ENCODE measurements at places on chromosomes 3 and 15.

DNA sequence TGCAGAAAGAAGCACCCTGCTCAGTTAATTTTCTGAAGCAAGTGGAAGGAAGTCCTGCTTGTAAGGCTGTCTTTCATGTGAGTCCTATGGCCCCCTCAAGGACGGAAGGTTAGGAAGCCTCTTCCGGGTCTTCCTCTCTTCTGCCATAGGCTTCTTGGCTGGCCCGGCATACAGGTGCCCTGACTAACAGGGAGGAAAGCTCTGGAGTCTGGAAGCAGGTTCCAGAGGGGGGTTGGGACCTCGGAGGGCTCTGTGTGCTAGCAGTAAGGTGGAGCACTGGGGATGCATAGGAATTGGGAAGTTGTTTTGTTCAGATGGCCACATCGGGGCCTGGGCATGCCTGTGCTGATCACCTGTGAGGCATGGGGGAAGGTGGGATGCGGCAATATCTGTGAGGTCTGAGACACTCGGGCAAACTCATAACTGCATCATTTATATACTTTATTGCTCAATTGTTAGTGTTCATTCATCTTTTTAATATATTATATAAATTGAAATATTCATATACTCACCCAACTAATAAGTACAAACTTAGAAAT lies 49.6 kb downstream of the TRAK1 start:
- no peaks in the 10 kb centered on the region for H3K36me3 ChIP-seq
- no peak overlapping the region for H3K4me3 ChIP-seq
- H3K27ac ChIP-seq = no peak overlapping the region
- no peak for DNase-seq
- no peaks in the 10 kb centered on the region for H3K27me3 ChIP-seq
- H3K4me1 ChIP-seq = no peaks in the 10 kb centered on the region

DNA sequence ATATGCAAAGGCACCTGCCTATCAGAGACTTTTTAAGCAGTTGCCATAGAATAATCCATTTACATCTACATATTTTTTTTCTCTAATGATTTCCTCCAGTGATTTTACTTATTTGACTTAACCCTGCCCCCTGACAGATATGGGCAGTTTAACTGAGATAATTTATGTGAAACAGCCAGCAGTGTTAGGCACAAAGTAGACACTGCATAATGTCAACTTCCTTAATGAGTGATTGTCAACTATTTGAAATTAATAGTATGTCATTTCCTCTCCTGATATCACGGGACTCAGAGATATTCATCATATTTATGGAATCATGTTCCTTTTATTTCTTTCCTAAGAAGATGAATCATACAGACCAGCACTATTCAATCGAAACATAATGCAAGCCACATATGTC lies 179.9 kb upstream of the ATP10A start:
- H3K27me3 ChIP-seq = no peaks in the 10 kb centered on the region
- no peak overlapping the region for H3K27ac ChIP-seq
- no peaks in the 10 kb centered on the region for H3K36me3 ChIP-seq
- DNase-seq = no peak

- H3K4me3 ChIP-seq = no peak overlapping the region
- peaks cover 5% of the 10 kb centered on the region for H3K27me3 ChIP-seq
- H3K36me3 ChIP-seq = no peaks in the 10 kb centered on the region
- H3K4me1 ChIP-seq = peaks cover 8% of the 10 kb centered on the region
These were observed 2.2 kb upstream of the SLC12A8 start for GRCh38 chr3:125214738-125215137.

DNA sequence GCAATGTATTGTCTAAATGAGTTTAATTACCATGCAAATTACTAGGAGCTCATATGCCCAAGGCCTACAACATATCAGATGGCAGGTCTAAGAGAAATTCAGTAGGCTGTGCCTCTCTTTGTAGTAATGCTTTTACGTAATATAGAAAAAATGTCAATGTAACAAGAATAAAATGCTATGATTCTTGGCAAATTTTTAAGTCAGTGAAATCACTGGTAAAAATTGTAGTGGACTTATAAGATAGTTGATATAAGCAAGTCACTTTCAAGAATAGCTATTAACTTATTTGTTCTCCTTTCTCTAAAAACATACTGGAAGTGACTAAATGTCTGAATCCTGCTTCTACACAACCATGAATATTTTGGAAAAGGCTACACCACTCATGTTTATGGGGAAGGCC lies 707.8 kb downstream of the TUSC7 start:
- H3K4me3 ChIP-seq = no peak overlapping the region
- H3K27ac ChIP-seq = no peak overlapping the region
- no peaks in the 10 kb centered on the region for H3K36me3 ChIP-seq
- H3K27me3 ChIP-seq = no peaks in the 10 kb centered on the region

DNA sequence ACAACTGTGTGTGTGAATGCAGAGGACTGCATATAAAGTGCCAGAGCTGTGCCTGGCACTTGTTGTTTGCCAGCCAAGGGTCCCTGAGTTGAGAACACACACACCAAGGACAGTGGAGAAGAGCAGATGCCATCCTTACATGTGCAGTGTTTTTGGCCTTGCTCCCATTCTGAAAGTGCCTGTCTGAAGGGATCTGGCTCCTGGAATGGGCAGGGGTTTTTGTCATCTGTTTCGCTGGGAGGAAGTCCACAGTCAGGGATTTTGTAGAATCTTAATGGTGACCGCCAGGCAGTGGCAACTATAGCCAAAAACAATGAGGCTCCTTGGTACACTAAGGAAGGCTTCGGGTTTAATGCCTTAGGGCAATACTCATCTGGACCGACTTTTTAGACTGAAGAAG lies 63.7 kb downstream of the DUT start:
- no peaks in the 10 kb centered on the region for H3K27me3 ChIP-seq
- DNase-seq = no peak
- H3K27ac ChIP-seq = no peak overlapping the region
- no peaks in the 10 kb centered on the region for H3K36me3 ChIP-seq
- H3K4me1 ChIP-seq = no peaks in the 10 kb centered on the region
- H3K4me3 ChIP-seq = no peak overlapping the region

GRCh38 chr3:117079997-117080396 lies 370.4 kb downstream of the TUSC7 start:
- H3K4me1 ChIP-seq = peaks cover 11% of the 10 kb centered on the region
- no peak overlapping the region for H3K27ac ChIP-seq
- H3K36me3 ChIP-seq = no peaks in the 10 kb centered on the region
- H3K4me3 ChIP-seq = no peak overlapping the region

GRCh38 chr15:80266113-80266512 lies 14.1 kb upstream of the CTXND1 start:
- no peak overlapping the region for H3K27ac ChIP-seq
- H3K4me1 ChIP-seq = no peaks in the 10 kb centered on the region

DNA sequence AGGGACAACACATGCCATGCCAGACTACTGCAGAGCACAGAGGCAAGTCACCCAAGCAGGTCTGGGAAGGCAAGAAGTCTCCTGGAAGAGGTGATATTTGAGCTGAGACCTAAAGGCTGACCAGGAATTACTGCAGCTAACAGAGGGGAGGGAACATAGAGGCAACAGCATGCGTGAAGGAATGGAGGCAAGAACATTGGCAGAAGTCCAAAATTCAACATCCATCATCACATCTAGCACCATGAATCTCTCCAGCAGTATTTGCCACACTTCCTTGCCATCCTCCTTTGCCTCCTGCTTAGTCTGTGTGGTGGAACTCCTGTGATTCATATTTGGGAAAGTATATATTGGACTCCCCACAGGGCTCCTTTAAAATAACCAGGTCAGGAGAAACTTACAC lies 870 bp upstream of the TSEN2 start:
- DNase-seq = no peak
- H3K4me1 ChIP-seq = peaks cover 7% of the 10 kb centered on the region
- H3K36me3 ChIP-seq = no peaks in the 10 kb centered on the region
- no peaks in the 10 kb centered on the region for H3K27me3 ChIP-seq

DNA sequence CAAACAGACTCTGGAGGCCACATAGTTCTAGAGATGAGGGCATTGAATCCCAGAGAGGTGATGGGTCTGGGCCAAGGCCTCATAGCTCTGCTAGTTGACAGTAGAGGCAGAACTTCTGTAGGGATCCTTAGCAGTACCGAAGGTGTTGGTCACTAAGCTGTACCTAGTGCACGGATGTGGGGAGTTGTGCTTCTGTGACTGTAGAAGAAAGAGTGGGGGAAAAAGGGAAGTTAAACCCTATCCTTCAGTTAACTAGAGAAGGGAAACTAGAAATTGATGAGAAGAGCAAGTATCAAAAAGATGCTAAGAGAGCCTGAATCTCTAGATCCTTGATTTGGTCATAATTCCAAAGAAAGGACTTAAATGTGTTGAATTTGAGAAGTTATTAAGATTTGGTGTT lies 186.7 kb downstream of the NFKBIZ start:
- no peak overlapping the region for H3K4me3 ChIP-seq
- H3K27ac ChIP-seq = no peak overlapping the region
- no peaks in the 10 kb centered on the region for H3K27me3 ChIP-seq
- no peaks in the 10 kb centered on the region for H3K4me1 ChIP-seq
- DNase-seq = no peak

DNA sequence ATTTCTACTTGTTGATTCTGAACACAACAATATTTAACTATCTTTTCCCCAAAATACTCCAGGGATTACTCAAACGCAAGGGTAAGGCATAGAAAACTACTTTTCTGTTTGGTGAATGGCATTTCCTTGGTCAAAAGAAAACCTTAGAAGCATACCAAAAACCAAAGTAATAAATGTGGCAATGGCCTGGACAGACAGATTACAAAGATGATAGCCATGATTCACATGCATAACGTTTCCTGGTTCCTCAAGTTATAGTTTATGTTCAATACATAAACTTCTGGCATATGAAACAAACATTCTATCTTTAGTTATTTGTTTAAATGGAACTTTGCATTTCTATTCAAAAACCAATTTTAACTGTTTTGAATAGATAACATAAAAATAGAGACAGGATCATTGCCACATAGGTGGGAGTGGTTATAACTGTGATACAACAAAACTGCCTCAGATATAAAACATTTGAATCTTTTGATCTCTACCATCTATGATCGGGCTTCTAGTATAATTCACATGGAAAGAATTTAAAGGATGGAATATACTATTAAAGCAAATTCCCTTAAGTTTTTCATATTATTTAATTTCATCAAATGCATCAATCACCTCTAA lies 32.1 kb downstream of the FOXP1 start:
- H3K4me3 ChIP-seq = no peak overlapping the region
- H3K36me3 ChIP-seq = no peaks in the 10 kb centered on the region
- DNase-seq = no peak
- no peaks in the 10 kb centered on the region for H3K4me1 ChIP-seq
- H3K27ac ChIP-seq = no peak overlapping the region

DNA sequence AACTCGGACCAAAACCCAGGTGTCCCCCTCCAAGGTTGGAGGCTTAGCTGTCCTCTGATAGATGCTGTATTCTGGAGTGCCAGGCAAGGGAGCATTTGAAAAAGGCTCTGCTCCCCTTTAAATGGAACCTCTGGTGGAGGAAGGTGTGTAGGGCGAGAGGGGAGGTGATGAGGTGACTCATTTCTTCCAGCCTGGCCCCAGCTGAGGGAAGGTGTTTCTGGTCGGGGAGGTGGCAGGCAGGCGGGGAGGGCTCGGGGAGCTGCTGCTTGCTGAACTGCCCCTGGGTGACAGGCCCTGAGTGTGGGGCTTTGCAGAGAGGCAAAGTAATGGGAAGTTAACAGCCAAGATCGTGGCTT lies 18.8 kb downstream of the PSTPIP1 start:
- no peak overlapping the region for H3K27ac ChIP-seq
- DNase-seq = no peak
- H3K4me1 ChIP-seq = no peaks in the 10 kb centered on the region
- no peaks in the 10 kb centered on the region for H3K27me3 ChIP-seq
- H3K4me3 ChIP-seq = no peak overlapping the region

DNA sequence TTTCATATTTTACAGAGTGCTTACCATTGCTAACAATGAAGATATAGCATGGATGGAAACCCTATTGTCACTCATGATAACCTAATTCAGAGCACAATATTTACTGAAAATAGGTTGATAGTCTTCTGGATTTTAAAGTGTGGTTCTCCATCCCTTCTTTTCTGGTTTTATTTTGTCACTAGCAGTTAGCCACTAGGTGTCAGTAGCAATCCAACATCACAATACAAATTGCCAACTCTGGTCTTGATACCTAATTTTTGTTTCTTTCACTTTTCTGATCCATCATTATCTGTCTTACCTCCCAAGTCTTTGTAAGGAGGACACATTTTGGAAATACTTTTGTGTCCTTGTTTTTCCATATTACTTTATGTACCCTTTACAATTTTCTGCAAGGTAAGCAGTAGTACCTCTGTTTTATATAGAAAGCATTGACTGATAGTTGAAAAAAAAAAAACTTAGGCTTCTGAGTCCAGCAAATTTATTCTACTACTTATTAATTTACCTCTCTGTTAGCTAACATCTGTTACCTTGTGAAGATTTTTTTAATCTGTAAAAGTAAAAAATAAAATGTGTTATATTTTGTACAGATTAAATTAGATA lies 28.3 kb upstream of the CRYBG3 start:
- no peaks in the 10 kb centered on the region for H3K36me3 ChIP-seq
- no peaks in the 10 kb centered on the region for H3K27me3 ChIP-seq
- DNase-seq = no peak
- no peaks in the 10 kb centered on the region for H3K4me1 ChIP-seq
- no peak overlapping the region for H3K4me3 ChIP-seq

DNA sequence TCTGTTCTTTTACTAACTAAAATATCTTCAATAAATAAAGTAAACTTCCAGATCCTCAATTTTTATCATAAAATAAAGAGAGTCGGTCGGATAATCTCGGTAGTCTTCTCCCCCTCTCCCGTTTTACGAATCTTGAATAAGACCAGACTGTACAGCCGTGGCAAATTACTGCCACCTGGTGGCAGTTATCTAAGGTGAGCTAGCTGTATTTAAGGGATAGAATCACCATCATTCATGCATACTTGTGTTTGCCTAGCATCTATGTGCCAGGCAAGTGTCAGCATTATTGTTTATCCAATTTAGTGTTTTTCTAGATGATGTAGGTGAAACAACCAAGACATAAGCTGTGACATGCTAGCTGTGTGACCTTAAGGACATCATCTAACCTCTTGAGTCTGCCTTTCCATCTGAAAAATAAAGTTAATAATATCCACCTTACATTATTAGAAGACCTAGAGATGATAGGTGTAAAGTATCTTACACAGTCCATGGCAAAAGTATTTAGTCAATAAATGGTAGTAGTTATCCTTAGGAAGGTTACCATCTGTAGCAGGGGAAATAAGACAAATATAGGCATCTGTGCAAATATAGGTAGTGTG lies 21.3 kb downstream of the DUT start:
- no peak for DNase-seq
- H3K27me3 ChIP-seq = no peaks in the 10 kb centered on the region
- peaks cover 5% of the 10 kb centered on the region for H3K4me1 ChIP-seq
- no peak overlapping the region for H3K27ac ChIP-seq
- H3K4me3 ChIP-seq = no peak overlapping the region
